ENCODE measurements at places on chromosomes 4 and X.
A peak's percentile ranks its signal among the peaks of the same experiment; 100 is the strongest.

GRCh38 chr4:118920247-118920646 lies 31.6 kb downstream of the SYNPO2 start:
- DNase-seq = peak; percentile 70

GRCh38 chr4:180190382-180190781 lies 2052.8 kb upstream of the TENM3 start:
- DNase-seq = no peak

GRCh38 chrX:149476513-149476912 lies 28.6 kb downstream of the IDS start:
- no peak for DNase-seq

GRCh38 chr4:106263594-106264330 lies 52.2 kb downstream of the TBCK start:
- no peak for DNase-seq

- peak; percentile 43 for DNase-seq
Observed at GRCh38 chrX:50081282-50081889, 119.4 kb downstream of the AKAP4 start.

GRCh38 chrX:27307546-27307945 lies 155.6 kb downstream of the PPP4R3C start:
- DNase-seq = no peak

- no peak for DNase-seq
Observed at GRCh38 chrX:16167181-16167580, at the start of gene MAGEB17. Gene MAGEB17 (plus strand): TSS chrX:16167481. CDS start chrX:16170383, 2,902 bp downstream.

GRCh38 chr4:81635739-81636138 lies 164.0 kb upstream of the RASGEF1B start:
- DNase-seq = no peak

GRCh38 chrX:109489174-109489573 lies 7.3 kb upstream of the GUCY2F start:
- no peak for DNase-seq

DNA sequence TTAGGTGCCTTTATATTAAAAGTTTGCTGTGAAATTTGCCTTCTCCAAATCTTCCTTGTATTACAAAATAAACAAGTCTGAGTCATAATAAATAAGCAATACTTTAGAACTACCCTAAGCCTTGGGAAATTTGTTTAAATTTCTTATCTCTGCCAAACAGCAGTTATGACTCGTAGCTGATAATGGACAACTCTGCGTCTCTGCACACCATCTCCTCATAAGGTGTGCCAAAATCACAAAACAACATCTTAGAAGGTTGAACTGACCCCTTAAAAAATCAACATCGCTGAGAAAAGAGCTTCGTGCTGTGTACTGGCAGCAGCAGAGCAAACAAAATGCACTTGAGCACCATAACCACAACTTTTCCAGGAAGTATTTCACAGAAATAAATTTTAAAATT lies 22.0 kb downstream of the OR13H1 start:
- DNase-seq = no peak

DNA sequence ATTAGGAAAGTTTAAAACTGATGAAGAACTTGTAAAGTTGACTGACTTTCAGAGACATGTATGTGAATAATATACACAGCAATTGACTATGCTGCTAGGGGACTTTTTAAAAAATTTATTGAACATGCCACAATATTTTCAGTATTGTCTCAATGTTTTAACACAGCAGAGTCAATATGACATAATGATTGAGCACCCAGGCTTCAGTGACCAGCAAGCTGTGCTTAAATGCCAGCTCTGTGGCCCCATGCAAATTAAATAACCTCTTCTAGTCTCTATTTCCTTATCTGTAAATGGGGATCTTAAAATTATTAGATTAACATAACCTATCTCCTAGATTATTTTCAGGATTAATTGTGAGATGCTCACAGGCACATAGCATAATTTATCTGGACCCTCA lies 56.8 kb upstream of the TXK start:
- DNase-seq = no peak

GRCh38 chr4:185512516-185512915 lies 22.8 kb downstream of the PDLIM3 start:
- peak; percentile 67 for DNase-seq

- DNase-seq = no peak
Observed at GRCh38 chrX:23497919-23498318, 163.3 kb downstream of the PTCHD1 start.
